ENCODE measurements at places on chromosomes 4 and X.
A peak's percentile ranks its signal among the peaks of the same experiment; 100 is the strongest.

DNA sequence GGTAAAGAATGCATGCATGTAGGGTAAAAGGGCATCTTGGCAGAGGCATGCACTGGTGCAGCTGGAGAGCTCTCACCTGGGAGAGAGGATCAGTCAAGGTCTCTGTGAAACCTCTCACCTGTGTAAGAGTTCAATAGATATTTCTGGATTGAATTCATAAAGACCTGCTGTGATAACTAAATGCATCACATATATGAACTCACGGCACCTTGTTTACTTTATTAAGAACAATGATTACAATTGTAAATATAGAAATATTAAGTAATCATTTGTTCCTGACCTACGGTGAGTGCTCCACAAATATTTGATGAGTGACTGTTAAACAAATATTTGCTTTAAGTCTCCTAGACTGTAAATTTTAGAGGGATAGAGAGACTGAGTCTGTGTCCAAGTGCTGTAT is 85.9 kb upstream of the PAQR3 start:
- DNase-seq: no peak

DNA sequence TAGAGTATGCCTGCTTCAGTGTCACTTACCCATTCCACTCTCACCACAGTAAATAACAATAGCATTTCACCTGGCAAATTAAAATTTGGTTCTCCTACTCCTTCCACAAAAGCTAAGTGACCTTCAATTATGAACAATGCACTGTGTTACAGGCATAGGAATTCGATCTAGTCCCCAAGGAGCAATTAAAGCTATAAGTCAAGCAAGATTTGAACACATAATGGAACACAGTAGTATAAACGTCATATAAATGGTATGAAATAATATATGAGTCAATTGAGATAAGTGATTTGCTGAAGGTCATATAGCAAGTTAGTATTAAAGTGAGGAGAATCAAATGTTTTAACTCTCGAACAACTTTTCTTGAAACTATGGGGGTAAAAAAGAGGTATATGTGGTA is 65.8 kb downstream of the ARAP2 start:
- no peak for DNase-seq

DNA sequence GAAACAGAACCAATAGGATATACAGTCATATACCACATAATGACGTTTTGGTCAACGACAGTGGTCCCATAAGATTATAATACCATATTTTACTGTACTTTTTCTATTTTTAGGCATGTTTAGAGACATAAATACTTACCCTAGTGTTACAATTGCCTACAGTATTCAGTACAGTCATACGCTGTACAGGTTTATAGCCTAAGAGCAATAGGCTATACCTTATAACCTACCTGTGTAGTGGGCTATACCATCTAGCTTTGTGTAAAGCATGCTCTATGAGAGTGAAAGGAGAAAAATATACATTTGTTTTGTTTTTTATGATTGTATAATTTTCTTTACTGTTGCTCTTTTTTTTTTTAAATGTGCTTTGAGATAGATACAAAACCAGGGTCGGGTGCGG is 52.0 kb upstream of the PABPC1L2A start:
- no peak for DNase-seq

- DNase-seq: peak; percentile 7
Measured at GRCh38 chr4:54954656-54955388, 170.6 kb downstream of the KDR start.

All from muscle of leg (tissue), 16 donors.